ENCODE measurements at places on chromosomes 1 and 21.

GRCh38 chr1:247494767-247495166 is 36.9 kb upstream of the OR2B11 start:
- no peak for DNase-seq

GRCh38 chr1:228061411-228062084 is 21.0 kb upstream of the ARF1 start:
- DNase-seq, result no peak

GRCh38 chr1:14517841-14518180 is 80.7 kb upstream of the KAZN start:
- peak; percentile 19 for DNase-seq

GRCh38 chr21:37848721-37849490 is 67.4 kb downstream of the KCNJ6 start:
- DNase-seq, result no peak

DNA sequence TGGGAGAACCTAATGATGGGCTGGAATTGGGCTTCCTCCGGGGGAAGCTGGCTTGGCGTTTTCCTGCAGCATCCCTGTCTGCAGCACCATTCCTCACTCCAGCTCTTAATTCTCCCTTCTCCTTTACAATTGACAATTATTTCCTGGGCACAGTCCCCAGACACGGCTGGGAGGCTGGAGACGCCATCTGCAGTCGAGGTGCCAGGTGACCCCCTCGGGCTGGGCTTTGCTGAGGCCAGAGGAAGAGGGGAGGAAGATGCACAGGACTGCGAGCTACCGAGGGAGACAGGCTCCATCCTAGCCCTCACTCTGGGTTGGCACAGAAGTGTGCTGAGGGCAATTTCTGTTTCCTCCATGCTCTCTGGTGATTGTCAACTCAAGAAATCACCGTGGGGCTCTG is 453.8 kb downstream of the PTPRU start:
- no peak for DNase-seq

GRCh38 chr1:47703981-47704596 is 266.2 kb downstream of the FOXD2 start:
- DNase-seq, result peak; percentile 14

GRCh38 chr21:15422783-15423182 is 307.0 kb upstream of the USP25 start:
- DNase-seq, result no peak

- no peak for DNase-seq
Measured at GRCh38 chr1:224804220-224804619, 125.3 kb upstream of the DNAH14 start.

DNA sequence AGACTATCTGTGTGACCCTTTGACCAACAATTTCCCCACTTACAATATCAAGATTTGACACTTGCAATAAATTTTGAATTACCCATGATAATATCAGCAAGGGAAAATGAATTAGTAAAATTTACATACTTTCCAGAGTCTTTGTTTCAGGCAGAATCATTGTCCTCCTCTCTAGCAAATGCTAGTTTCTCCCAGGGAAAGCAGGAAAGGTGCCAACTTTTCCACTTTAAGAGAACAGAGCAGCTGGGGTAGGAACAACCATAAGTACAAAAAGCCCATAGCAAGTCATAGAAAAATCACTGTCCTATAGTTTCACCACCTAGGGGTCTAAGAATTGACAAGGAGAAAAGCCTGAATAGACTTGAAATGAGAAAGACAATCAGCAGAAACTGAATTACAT is 67.1 kb upstream of the GUCA2B start:
- no peak for DNase-seq

- no peak for DNase-seq
Measured at GRCh38 chr1:247415423-247416361, at the start of gene NLRP3. TSS of gene NLRP3 (plus strand) at chr1:247416173. CDS start at chr1:247418801, 2,628 bp downstream.

DNA sequence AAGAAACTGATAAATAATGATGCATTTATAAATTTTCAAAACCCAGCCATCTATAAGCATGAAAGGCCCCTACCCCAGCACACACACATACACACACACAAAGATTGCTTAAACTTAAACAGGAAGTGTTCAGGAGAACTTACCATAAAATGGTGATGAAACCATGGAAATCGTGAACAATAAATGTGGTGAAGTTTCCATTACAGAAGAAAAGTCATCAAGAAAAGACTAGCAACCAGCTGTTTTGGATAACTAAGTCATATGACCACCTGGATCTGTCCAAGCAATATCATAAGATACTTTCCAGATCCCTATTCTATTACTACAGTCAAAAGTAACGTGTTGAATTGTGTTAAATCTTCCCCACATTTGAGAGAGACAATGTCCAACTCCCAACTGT is 24.1 kb downstream of the RGS5 start:
- no peak for DNase-seq

DNA sequence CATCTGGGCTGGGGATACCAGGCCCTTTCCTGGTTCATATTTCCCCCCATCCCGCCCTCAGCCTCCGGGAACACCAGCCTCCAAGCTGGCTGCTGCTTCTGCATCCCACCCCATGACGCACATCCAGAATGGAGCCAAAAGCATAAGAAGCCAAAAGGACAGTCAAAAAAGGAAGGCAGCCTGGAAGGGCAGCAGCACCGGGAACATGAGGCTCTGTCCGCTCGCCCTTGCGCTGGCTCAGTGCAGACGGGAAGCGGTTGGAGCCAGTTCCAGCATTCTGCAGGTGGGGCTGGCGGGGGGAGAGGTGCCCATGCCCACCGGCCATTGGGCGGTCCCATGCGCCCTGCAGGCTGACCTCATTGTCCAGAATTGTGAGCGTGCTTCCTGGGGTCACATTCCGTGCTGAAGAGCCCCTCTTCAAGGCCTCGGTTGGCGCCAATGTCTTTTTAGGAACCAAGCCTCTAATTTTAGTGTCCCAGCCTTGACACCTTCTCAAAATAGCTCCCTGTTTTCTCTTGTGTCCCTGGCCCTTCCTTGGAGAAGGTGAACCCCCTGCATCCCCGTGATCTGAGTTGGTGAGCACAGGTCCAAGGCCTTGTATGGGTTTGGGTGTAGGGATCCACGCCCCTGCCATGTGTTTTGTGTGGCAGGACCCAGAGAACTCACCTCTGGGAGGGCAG is 28.4 kb upstream of the NPPB start:
- DNase-seq, result no peak

GRCh38 chr1:195909061-195909460 is 699.2 kb downstream of the KCNT2 start:
- DNase-seq, result no peak

DNA sequence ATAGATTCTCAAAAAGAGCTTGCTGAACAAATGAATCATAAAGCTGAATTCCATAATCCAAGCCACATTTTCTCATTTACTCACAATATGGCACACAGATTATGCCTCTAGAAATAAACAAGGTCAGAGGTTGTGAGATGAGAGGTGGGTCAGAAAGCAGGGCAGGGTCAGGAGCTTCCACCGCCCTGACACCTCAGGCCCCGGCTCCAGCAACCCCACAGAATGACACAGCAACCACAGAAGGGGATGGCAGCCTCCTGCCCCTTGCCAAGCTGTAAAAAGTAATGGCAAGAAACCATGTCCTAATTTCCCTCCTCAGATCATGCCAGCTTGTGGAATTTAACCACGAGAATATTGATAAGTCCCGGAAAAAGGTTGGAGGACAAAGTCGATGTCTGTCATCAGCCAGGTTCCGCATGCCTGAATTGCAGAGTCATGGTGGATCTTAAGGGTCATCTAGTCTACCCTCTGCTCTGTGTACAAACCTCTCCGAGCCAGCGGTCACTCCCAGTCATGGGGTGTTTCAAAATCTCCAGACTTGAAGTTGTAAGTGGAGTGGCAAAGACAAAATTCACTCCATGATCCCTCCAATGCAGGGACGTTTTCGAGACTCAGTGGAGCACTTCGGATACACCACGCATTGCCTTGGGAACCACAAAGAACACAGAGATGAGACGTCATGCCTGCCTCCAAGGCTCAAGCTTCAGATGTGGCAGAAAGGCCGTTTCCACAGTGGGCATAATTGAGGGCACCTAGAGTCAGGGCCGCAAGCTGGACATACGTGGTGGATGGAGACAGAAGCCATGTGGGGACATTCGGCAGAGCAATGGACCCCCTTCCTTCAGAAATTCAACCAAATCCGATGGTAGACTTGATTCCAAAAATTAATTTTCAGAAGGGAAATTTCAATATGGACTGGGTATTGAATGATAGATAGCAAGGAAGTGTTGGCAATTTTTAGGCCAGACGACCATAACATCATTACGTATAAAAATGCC is 254.0 kb downstream of the TOMM20 start:
- DNase-seq, result no peak

GRCh38 chr1:236734141-236734765 is 48.0 kb downstream of the ACTN2 start:
- no peak for DNase-seq

GRCh38 chr1:203631946-203632345 is 5.3 kb downstream of the ATP2B4 start:
- peak; percentile 6 for DNase-seq

- DNase-seq, result no peak
Measured at GRCh38 chr1:220631238-220631815, 58.8 kb upstream of the C1orf115 start.

GRCh38 chr1:8194481-8195227 is 123.3 kb upstream of the SLC45A1 start:
- DNase-seq, result no peak

- no peak for DNase-seq
Measured at GRCh38 chr21:22351076-22351475, 1352.9 kb downstream of the NCAM2 start.

GRCh38 chr1:190328361-190328760 is 149.3 kb downstream of the BRINP3 start:
- no peak for DNase-seq

DNA sequence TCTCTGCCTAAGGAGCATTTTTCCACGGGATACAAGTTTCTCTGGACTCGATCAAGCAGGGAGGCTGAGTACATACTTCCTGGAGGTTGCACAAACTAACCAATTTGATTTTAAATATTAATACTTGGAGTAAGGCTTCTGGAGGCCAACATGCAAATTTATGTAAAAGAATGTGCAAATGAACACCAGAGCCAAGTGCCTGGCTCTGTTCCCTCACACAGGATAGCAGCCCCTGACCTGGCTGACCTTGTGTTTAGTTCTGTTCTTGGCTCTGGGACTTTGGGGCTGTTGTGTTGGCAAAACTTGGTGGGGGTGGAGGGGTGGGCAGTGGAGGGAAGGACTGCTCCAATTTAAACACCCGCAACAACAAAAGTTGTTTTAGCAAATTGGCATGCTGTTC is 34.2 kb downstream of the CNIH3 start:
- no peak for DNase-seq
